ENCODE measurements at places on chromosomes 12 and 14.

DNA sequence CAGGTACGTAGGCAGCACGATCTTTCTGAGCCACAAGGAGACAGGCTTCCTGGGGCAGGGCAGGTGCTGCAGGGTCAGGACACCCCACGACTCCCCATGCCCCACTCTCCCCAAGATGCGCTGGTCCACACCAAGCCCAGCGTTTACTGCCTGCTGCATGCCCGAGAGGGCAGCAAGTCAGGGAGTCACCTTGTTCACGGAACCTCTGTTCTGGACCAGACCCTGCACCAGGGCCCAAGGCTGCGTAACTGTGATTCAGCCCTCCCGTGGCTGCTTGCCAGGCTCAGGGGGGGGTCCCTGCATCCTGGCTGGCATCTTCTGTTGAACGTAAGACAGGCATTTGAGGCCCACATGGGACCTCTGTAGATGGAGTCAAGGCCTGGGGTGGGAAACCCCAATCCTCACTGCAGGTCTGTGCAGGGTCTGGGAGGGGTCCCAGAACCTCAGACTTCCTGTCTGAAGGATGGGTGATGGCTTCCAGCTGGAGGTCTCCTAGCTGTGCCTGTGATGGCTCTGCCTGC lies 228.6 kb upstream of the RTL1 start:
- DNase-seq, result no peak

- DNase-seq, result no peak
These were observed 44.7 kb downstream of the INSM2 start for GRCh38 chr14:35578639-35579038.

GRCh38 chr14:63713764-63714163 lies 14.1 kb downstream of the SGPP1 start:
- no peak for DNase-seq

DNA sequence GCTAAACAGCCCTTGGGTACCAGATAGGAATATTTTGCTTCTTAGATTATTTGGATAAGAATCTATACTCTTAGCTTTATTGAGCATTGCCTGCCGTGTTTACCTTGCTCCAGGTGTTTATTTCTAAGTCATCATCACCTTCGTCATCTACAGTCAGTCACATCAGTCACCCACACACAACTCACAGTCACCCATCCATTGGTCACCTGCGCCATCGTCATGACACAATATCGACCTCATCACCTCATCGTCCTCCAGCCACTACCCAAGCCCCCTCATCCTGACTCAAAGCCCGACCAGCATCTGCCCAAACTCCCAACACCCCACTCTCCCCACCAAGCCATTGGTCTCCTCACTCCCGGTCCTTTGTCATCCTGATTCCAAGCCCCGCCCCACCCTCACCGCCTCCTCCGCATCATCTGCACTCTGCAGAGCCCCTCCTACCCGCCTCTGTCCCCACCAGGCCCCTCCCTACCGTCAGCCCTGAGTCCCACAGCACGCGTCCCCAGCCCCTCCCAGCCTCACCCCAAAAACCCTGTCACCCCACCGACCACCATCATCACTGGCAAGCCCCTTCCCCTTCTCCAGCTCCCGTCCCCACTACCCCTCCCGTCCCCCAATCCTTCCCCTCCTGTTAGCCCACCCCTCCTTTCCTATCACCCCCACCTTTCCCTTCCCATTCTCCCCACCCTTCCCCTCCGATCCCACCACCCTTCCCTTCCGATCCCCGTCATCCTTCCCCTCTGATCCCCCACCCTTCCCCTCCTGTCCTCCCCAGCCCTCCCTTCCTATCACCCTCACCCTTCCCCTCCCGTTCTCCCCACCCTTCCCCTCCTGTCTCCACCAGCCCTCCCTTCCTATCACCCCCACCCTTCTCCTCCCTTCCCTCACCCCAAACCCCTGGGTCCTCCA lies 9.8 kb downstream of the DLK1 start:
- DNase-seq, result no peak

GRCh38 chr14:95507701-95508103 lies 8.7 kb downstream of the SYNE3 start:
- no peak for DNase-seq

GRCh38 chr14:77580964-77581505 lies 35.4 kb downstream of the SPTLC2 start:
- no peak for DNase-seq

DNA sequence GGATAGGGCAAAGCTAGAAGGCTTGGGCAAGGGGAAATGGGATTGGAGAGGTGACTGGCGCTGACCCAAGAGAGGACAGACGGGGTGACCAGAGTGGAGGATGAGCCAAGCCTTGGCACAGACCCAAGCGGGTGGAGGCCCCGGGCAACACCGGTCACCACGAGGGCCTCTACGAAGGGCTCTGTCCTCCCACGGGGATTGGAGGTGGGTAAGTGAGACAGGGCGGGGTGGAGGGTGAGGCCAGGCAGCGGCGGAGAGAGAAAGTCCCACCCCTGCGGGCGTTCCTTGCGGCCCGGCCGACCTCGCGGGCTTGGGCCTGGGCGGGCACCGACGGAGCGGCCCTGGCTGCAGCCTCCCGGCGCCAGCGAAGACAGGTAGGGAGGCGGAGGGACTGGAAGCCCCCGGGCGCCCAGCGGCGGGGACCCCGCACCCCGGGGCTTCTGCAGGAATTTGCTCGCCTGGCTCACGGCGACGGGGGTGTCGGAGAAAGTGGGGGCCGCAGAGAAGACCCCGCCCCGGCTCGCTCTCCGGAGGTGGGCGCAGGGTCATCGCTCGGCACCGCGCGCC lies at the start of gene PAPLN:
PAPLN (plus strand) TSS at position 288 of the 567 bp plus-strand sequence. CDS start 2,273 bp downstream, outside the sequence.
- no peak for DNase-seq

DNA sequence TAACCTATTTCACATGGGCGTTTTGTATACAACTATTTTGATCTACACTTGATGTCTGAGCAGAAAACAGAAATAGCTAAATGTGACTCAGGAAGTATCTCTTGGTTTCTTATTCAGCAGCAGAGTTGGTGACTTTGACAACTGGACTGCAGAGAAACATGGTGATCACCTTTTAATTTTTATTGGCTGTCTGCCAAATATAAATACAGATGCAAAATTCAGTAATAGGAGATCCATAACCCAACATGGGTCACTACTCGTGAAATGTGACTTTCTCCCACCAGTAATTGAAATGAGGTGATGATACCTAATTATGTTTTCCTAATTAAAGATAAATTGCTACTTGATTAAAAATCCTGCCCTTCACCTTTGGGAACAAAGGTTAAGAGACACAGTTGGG lies 487.1 kb downstream of the NELL2 start:
- DNase-seq, result no peak

DNA sequence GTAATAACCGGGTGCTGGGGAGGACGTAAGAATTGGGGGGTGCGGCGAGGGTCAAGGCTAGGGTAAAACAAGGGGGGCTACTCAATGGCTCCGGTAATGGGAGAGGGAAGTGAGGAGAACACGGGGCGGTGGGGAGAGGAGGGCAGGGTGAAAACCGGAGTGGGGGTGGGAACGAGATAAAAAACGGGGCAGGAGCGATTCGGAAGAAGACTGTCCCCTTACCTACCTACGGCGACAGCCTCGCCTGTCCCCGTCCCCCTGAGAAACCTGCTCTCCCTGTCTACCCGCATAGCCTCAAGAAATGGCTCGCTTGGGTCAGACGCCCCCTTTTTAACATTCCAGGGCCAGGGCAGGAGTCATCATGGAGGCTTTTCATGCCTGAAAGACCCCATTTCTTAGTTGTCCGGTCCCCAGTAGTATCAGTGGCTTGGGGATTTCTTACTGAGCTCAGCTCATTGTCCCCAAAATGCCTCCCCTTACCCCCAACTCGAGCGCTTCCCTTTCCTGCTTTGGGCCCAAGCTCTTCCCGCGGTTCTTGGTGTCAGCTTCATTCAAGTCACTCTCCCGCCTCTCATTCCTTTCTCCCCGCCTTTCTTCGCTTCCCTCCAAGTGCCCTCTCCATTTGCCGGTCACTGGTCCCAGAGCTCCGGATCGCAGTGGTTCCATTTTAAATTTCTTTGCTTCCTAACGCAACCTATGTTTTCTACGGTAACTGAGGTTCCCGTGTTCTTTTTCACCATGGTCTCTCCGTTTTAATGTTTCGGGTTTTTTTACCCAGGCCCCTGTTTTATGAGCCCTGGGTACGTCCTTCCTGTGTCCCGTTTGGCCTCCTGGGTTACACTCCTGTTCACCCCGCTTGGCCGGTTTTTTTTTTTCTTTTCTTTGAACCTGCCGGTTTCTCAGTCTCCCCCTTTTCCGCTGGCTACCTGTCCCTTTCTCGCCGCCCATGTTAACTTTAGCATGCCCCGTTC lies 1.2 kb upstream of the WSB2 start:
- DNase-seq, result peak; percentile 30

- no peak for DNase-seq
These were observed 9.2 kb downstream of the KTN1 start for GRCh38 chr14:55589171-55589570.

- DNase-seq, result peak; percentile 29
These were observed 131.6 kb downstream of the KSR2 start for GRCh38 chr12:117836999-117837736.

DNA sequence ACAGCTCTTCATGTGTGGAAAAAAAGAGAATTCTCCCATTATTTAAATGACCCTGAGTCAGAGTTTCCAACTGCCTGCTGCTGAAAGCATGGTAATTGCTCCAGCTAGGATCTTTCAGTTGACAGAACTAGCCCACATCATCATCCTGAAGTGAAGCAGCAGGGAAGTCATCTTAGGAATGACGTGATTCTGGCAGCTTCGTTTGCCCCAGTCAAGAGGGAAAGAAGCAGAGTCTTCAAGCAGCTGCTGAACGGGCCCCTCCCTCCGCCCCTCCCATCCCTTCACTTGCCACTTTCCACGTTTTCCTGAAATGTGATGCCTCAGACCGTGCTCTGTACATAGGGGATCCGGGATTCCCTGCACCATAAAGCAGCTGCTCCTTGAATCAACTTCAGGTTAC lies 455.0 kb upstream of the TMEM132C start:
- no peak for DNase-seq

DNA sequence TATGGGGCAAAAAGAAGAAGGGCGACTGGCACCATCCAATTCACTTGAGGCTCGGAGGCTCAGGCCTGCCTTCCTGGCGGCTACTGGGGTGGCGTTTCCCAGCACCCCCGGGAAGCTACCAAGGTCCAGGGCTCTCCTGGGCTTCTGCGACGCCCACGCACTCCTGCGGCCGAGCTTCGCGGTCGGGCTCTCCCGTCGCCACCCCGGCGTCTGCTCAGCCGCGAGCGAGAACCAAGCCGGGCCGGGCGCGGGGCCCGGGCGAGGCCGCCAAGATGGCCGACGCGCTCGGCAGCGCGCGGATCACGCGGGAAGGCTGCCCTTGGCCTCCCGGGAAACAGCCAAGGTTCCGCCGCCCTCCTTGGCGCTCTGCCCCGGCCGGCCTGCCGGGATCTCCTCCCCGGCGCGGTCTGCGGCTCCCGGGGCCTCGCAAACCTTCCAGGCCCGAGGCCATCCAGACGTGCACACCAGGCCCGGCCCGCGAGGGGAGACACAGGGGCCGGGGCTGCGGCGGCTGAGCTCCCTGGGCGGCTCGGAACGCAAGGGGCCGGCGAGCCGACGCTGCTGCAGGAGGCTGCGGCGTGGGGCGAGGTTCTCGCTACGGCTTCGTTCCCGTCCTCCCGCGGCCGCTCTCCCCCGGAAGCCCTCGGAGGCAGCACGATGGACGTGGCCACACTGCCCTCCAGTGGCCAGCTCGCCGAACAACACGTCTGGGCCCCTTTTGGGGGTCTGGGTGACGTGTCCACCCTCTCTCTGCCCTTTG lies 23.5 kb upstream of the ZFP36L1 start:
- peak; percentile 77 for DNase-seq

GRCh38 chr12:2614341-2614740 lies 180.4 kb upstream of the FKBP4 start:
- no peak for DNase-seq

- peak; percentile 96 for DNase-seq
These were observed 4.4 kb downstream of the TNS2 start for GRCh38 chr12:53054112-53054878.

GRCh38 chr12:102596031-102596430 lies 115.7 kb upstream of the IGF1 start:
- no peak for DNase-seq

GRCh38 chr12:91892081-91892855 lies 253.4 kb downstream of the BTG1 start:
- DNase-seq, result no peak

DNA sequence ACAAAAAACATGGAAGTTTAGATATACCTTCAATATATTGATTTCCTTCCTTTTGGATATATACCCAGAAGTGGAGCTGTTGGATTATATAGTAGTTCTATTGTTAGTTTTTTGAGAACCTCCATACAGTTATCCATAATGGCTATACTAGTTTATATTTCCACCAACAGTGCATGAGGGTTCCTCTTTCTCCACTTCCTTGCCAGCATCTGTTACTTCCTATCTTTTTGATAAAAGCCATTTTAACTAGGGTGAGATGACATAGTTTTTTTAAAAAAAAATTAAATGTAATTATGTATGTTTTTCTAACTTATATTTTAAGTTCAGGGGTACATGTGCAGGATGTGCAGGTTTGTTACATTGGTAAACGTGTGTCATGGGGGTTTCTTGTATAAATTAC lies 10.0 kb upstream of the SLC38A4 start:
- no peak for DNase-seq

DNA sequence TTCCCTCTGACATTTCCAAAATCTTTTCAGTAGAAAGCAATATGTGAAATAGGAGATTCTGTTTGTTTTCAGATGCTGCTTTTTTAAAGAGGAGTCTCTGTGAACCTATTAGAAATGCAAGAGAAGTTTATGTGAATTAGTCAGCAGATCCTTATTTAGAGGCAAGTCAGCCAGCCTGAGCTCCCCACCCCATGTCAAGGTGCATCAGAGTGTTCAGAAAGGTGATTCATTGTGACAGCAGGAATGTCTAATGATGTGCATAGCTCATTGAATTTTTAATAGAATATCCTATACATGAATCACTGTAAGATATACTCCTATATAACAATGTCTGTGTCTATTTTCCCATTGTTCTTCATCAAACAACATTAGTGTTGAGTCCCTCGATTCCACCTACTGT lies 1222.4 kb upstream of the USP15 start:
- DNase-seq, result no peak

- DNase-seq, result no peak
These were observed 101.2 kb upstream of the ATF7IP start for GRCh38 chr12:14264316-14264715.

- no peak for DNase-seq
These were observed 131.6 kb downstream of the SEC23A start for GRCh38 chr14:38971258-38971921.

DNA sequence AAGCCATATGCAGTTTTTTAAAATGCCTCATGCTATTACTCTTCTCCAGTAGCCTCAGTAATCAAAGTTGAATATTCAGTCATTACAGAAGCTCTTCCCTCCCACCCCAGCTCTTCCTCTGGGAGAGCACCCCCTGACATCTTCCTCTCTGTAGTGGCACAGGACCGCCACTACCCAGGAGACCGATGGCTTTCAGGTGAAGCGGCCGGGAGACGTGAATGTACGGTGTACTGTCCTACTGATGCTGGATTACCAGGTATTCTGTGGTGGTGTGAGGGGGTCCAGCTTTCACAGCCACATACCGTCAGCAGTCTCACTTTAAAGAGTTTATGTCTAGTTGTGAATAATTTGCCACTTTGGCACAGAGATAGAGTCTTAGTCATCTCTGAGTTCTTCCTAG lies 4.6 kb downstream of the SMARCD1 start:
- DNase-seq, result no peak

Data from NCI-H2107 (cell line).